Stimulated activated CD8-positive, alpha-beta memory T cell treated with anti-CD3 and anti-CD28 coated beads, Interleukin-4, amount 100 ng/mL, for 48 hours (primary cell): ENCODE measurements at places on chromosomes 11 and 22.

GRCh38 chr22:38171927-38172831 is 9.5 kb downstream of the PLA2G6 start:
- DNase-seq, result no peak

- DNase-seq, result no peak
Observed at GRCh38 chr11:70343636-70344035, 54.7 kb upstream of the CTTN start.

GRCh38 chr22:30354644-30355043 is 2.0 kb downstream of the SF3A1 start:
- no peak for DNase-seq

DNA sequence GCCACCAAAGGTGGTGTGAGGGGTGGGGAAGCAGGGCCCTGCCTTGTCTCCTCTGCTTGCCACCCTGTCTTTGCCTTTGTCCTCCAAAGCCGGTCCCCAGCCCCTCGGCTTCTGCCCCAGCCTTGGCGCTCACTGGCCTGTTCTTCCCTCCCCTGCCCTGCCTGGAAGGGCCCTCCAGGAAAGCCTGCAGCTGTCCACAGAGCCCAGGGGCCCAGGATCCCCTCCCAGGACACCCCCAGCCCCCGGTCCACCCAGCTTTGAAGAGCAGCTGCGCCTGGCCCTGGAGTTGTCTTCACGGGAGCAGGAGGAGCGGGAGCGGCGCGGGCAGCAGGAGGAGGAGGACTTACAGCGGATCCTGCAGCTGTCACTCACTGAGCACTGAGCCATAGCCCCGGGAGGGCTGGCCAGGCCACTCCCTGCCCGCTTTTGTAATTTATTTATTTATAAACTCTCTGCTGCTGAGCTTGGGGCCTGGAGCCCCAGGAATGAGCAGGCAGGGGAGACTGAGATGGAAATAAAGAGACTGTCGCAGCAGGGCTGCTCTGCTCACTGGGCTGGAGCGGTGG is 1.3 kb upstream of the SSH3 start:
- no peak for DNase-seq

GRCh38 chr11:59854871-59855270 is 9.6 kb upstream of the CBLIF start:
- DNase-seq, result no peak

DNA sequence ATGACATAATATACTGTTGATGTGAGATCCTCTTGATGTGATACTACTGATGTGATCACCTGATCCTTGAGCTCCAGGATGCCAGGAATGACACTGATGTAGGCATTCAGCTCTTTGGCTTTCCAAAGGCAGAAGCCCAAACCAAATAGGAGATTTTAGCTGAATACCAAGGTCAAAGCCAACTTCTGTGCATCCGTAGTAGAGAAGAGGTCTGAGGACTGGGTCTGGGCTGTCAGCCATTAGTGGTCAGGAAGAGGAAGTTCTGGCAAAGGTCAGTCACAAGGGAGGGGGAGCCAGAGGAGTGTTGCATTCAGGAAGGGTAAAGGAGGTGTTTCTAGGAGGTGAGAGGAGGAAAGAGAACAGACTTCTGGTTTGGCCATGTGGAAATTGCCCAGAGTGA is 53.4 kb upstream of the PARVG start:
- no peak for DNase-seq

DNA sequence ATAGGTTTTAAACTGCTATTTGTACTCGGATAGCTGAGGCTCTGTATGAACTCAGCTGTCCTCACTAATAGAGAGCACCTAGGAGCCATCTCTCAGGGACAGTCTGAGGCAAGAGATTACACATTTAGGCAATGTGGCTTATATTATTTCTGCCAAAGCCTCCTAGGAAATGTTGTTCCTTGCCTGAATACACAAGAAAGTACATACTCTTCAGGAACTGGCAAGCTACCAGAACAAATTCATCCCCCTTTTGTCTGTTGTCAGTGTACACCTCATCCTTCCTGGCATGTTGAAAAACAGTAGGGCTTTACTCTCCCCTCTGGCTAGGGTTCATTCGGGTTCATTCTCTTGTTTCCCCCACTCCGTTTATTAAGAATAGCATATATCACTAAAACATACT is 615.9 kb upstream of the FAT3 start:
- DNase-seq, result no peak

DNA sequence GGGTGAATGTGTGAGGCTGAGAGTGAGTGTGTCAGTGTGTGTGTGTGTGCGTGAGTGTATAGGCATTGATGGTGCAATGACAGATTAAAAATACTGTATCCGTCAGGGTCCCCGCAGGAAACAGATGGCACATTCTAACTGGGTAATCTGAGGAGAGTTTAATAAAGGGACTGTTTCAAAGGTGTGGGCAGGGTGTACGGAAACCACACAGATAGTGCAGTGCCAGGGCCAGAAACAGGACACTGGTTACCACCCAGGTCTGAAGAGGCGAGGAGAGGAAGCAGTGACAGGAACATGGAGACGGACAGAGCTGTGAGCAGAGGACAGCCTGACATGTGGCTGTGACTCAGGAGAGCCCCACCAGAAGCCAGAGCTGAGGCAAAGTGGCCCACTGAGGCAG is 16.5 kb downstream of the P2RX3 start:
- no peak for DNase-seq

DNA sequence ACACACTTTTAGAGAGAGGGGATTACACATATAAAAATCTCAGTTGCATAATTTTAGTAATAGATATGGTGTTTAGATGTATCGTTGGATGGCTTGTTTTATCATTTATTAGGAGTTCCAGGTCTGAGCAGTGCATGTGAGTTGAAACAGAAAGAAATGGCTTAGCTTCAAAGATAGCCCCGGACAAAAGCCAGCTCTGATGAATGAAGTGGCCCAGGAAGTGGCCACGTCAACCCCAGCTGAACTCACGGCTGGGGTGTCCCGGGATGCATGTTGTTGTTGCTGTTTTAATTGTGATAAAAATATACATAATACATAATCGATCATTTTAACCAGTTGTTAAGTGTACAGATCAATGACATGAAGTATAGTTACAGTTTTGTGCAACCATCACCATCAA is 1513.6 kb downstream of the BRD1 start:
- DNase-seq, result no peak

DNA sequence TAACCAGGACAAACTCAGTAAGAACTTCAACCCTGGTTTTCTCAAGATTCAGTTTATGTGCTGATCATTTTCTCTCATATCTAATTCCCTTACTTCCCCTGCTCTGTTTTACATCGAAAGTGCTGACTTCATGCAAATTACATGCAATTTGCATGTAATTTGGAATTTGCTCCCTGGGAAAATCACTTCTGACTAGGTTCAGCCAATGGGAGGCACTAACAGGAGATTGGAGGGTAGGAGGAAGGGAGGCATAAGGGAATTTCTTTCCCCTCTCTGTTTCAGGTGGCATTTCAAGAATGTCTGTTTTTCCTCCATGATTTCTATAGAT is 363.3 kb upstream of the CCDC90B start:
- no peak for DNase-seq

- no peak for DNase-seq
Observed at GRCh38 chr11:77359481-77359880, 58.0 kb upstream of the GDPD4 start.

- no peak for DNase-seq
Observed at GRCh38 chr22:20019661-20020532, 1.0 kb upstream of the TANGO2 start.

GRCh38 chr22:33209930-33210784 is 152.0 kb upstream of the SYN3 start:
- peak; percentile 36 for DNase-seq

GRCh38 chr11:62137276-62137861 is 13.6 kb downstream of the INCENP start:
- peak; percentile 10 for DNase-seq

DNA sequence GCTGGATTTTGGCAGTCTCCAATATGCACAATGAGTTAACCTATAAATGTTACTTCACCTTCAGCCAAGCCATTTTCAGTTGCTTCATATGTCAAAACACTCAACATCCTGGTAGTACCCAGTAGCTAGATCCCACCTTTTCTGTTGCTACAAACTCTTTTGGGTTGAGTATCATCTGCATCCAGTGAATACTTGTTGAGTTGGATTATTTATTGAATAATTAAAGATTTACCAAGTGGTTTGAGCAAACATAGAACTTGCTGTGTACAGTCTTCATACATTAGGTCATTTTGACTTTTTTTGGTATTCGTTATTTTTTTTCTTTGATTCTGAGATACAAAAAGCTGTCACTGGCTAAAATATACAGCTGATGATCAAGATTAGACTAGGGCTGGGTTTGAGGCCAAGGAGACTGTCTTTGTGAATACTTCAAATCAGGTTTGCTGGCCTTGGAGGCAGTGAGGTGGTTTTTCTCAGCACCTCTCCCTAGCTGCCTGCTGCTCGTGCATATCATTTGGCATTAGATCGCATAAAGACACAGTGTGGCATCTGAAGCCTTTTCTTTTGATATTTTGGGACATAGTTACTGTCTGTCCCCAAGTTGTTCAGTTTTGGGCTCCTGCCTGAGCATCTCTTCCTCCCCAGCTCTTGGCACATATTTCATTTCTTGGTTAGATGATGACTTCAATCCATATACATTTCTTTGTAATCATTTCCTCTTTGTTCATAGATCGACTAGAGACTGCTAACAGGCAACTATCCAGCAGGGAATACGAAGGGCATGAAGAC is 62.8 kb downstream of the AMOTL1 start:
- no peak for DNase-seq

DNA sequence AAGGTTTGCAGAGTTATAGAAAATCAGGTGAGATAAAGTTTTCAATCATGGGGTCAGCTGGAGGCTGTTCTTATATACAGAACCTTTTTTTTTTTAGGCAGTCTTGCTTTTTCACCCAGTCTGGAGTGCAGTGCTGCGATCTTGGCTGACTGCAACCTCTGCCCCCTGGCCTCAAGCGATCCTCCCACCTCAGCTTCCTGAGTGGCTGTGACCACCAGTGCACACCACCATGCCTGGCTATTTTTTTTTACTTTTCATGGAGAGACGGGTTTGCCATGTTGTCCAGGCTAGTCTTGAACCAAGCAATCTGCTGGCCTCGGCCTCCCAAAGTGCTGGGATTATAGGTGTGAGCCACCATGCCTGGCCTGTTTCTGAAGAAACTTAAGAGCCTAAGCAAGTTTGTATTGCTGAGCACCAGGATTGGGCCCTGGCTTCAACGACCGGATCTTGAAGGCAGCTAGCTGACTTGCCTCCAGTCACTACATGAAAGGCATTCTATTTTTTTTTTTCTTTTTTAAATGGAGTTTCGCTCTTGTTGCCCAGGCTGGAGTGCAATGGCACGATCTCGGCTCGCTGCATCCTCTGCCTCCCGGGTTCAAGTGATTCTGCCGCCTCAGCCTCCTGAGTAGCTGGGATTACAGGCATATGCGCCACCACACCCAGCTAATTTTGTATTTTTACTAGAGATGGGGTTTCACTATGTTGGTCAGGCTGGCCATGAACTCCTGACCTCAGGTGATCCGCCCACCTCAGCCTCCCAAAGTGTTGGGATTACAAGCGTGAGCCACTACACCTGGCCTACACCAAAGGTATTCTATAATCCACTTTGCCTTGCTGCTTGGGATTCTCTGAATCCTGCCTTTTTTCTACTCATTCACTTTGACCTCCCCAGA is 7.6 kb downstream of the XBP1 start:
- no peak for DNase-seq

- DNase-seq, result peak; percentile 46
Observed at GRCh38 chr11:114774599-114775361, 96.5 kb downstream of the NXPE2 start.

DNA sequence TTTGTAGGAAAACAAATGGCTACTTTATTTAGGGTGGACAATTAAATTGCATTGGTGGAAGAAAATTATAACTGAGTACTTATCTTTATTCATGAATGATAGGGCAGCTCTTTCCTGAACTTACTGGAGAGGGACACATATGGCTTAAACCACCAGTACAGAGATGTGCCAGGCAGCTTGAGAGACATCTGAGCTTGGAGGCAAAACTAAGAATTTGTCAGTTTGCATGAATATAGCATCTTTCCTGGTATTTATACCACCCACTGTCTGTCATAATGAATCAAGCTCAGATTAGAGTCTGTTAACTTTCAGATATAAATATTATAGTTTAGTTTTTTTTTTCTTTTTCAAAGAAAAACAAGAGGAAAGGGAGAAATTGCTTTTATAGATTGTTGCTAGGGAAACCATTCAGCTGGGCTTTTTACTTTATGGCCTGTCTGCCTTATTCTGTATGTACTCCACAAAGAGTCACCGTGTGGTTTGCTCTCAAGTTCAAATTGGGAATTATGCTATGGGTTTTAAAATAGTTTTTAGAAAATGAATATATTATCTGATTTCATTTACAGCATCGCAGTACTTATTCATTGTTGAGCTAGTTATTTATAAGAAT is 477.0 kb upstream of the CHORDC1 start:
- no peak for DNase-seq

GRCh38 chr11:110730773-110731172 is 18.5 kb upstream of the ARHGAP20 start:
- no peak for DNase-seq

DNA sequence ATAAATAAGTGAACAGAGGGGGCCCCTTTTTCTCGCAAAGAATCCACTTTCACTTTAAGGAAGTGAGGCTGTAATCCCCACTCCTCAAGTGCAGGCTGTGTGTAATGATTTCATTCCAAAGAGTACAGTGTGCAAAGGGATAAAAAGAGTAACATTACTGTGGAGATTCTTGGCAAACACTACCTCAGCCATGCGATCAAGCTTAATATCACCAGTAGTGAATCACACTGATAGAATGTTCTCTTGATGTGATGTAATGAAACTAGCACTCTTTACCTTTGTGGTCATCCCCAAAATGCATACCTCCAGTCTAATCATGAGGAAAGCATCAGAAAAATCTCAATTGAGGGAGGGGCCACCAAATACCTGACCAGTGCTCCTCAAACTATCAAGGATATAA is 246.1 kb upstream of the CHORDC1 start:
- DNase-seq, result no peak

DNA sequence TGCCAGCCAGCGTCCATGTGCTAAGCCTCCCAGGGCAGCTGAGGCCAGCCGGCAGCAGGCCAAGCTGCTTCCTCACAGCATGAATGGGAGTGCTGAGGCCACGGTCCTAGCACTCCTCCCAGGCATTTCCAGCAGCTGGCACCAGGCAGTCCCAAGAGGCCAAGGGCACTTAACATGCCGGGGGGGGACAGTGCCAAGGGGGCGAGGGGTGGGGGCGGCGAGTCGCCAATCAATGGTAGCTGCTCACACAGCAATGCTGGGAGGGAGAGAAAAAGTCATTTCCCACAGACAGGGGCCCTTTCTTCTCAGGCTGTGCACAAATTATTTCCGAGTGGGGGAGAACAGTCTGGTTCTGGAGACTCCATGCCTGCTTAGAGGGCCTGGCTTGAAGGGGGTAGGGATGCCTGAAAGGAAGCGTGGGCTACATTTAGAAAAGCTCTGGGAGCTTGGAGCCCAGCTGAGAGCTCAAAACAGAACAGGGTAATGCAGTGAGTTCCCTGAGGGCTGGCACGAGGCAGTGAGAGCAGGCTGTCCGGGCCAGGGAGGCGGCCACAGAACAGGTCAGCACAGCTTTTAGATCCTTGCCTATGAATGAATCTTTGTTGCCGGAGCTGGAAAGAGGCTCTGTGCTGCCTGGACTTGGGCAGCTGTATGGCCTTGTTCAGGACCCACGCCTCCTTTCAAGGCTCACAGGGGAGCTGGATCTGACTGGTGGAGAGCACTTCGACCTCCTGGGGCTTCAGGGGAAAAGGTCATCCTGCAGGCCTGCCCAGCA is 14.4 kb upstream of the TBC1D10A start:
- no peak for DNase-seq
